ENCODE measurements at places on chromosomes 7 and 10.

GRCh38 chr7:100000239-100000638 lies 15.2 kb upstream of the ZKSCAN1 start:
- no peak for DNase-seq

DNA sequence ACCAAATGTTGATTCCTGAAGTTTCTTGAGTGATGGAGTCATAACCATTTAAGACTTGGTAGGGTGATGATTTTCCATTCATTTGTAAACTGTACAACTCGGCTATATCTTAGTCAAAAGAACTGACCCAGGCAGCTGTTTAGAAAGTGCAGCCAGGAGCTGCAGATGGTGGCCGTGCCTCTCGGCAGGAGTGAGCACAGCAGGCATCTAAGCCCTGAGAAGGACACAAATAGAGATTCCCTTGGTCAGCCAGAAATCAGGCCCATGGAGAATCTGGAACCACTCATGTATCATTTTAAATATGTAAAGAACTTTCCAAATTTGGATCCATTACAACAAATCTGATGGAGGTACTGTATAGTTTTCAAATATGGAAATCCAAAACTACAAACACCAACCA lies 177.0 kb upstream of the AKR1E2 start:
- no peak for DNase-seq

DNA sequence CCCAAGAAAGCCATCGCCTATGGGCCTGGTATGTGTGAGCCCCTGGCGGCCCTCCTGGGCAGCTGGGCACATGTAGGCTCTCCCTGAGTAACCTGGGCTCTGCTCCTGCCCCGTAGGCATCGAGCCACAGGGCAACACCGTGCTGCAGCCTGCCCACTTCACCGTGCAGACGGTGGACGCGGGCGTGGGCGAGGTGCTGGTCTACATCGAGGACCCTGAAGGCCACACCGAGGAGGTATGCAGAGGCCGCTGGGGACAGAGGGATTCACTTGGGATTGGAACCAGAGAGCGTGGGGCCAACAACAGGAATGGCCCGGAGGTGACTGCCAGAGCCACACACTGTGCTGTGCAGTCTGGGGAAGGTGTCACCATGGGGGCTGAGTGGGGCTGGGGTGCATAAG lies 7.3 kb downstream of the FLNC start:
- no peak for DNase-seq

GRCh38 chr10:112227331-112227987 lies 43.9 kb upstream of the GPAM start:
- no peak for DNase-seq

GRCh38 chr7:27547401-27547800 lies 115.3 kb downstream of the HIBADH start:
- no peak for DNase-seq

- no peak for DNase-seq
Measured at GRCh38 chr7:57203161-57203791, 71.0 kb upstream of the ZNF479 start.

- no peak for DNase-seq
Measured at GRCh38 chr7:95436407-95436806, 1.6 kb upstream of the PON2 start.

GRCh38 chr7:31958226-31958625 lies 112.0 kb downstream of the PDE1C start:
- no peak for DNase-seq

DNA sequence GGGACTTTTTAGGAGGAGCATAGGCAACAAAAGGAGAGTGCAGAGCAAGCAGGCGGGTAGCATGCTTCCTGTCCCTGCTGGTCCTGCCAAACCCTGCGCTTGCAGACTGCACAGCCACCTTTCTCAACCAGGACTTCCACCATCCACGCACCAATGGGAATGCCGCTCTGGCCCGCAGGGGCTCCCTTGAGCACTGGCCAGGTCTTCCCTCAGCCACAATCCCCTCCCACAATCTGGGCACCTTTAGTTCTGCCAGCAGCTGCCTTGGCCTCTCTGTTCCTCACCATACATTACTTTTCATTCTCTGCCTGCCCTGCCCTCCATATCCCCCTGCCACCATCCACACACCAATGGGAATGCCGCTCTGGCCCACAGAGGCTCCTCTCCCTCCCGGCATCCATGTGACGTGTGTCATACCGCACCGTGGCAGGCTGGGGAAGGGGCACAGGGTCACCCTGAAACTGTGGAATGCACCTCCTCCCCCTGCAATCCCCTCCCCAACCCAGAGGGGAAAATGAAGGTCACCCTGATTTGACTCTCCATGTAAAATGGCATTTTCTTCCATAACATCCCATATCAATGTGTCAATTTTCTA lies 97.3 kb upstream of the MACROH2A2 start:
- no peak for DNase-seq

DNA sequence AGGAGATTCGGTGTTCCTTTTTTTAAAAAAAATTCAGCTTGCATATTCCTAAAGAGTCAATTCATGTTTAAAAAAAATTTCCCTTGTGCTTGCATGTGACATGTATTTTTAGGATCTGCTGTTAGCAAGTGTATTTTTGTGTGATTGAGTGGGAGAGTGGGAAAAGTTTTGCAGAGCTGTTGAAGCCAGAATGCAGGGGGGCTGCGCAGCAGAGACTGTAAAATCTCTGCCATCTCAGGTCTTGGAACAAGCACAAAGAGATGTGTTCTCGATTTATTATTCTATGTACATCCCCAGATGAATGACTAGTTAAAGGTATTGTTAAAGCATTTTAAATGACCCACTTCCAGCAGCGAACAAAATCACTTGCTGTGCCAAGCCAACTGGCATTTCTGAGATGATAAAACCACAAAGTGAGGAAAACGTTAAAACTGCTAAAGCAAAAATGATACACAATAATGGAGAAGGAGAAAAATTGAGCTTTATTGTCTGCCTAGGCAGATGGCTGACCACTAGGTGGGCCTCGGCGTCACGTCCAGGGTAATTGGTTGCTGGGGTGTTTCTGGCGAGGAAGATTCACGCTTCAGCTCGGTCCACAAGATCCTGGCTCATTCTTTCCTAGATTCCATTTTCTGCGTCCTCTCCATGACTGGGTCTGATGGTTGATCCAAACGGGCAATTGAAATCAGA lies 67.0 kb upstream of the ATRNL1 start:
- DNase-seq = no peak

DNA sequence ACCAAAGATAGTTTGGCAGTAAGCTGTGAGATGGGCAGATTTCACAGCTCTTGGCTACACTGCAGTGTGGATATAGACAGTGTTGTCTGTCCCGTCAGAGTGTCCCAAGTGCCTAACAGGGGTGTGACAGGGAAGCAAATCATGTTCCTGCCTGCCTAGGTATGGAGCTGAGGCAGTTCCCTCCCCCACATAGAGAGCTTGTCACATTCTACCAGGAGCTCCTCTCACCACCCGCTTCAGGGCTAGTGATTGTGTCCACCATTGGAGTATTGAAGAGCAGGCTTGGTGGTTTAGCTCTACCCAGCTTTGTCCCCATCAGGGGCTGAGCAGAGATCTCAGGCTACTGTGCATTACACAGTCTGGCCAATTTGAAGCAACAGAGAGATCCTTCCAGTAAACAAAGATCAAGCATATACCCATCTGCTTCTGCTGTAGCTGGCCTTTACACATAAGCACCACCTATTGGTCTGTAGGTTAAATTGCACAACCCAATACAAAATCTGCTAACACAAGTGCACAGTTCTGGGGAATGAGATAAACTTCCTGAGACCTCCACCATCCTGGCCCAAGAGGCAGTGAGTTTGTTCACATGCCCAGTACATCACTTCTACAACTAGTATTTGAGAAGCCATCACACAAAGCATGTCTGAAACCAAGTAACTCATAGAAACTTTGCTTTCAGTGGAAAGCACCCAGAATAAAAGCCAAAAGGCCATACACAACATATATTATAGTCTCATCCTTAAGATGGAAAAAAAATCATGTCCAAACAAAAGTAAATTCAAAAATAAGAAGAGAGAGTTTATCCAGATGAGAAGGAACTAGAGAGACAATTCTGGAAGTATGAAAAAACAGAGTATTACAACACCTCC lies 67.3 kb downstream of the GLCCI1 start:
- DNase-seq = no peak

GRCh38 chr10:86342111-86342863 lies 24.3 kb downstream of the GRID1 start:
- DNase-seq = no peak

DNA sequence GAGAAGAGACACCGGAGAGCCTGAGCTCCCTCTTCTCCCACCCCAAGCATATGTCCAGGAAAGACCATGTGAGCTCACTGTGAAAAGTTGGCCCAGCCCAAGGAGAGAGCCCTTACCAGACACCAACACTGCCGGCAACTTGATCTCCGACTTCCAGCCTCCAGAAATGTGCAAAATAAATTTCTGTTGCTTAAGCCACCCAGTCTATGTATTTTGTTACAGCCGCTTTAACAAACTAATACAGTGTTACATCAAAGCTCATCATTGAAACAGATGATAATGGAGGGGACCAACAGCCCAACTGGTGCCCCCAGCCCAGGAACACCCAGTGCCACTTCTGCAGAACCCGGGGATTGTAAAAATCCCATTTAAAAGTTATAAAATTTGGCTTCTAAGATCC lies 18.9 kb downstream of the RGR start:
- DNase-seq = no peak

- no peak for DNase-seq
Measured at GRCh38 chr7:33596686-33597085, 308.7 kb upstream of the BMPER start.

- DNase-seq = no peak
Measured at GRCh38 chr10:71390921-71391690, 5.6 kb upstream of the CDH23 start.

DNA sequence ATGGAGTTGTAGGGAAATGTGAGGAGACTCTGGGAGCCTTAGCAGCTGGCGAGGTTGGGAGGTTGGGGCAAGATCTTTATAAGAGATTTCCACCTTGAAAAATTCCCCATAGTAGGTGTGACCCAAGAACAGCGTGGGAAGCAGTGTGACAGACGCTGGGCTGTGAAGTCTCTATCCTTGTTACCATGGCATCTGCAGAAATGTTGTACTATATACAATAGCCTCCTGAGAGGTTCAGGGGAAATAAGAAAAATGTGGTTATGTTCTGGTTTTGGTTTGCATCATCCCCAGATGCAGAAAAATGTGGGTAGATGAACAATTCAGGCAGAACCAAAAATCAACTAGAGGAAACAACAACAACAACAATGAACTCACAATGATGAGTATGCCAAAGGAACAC lies 498.6 kb downstream of the SH2D4B start:
- DNase-seq = no peak

GRCh38 chr7:112665709-112666108 lies 124.5 kb downstream of the TMEM168 start:
- no peak for DNase-seq

- no peak for DNase-seq
Measured at GRCh38 chr10:22958338-22958737, 30.5 kb downstream of the ARMC3 start.

DNA sequence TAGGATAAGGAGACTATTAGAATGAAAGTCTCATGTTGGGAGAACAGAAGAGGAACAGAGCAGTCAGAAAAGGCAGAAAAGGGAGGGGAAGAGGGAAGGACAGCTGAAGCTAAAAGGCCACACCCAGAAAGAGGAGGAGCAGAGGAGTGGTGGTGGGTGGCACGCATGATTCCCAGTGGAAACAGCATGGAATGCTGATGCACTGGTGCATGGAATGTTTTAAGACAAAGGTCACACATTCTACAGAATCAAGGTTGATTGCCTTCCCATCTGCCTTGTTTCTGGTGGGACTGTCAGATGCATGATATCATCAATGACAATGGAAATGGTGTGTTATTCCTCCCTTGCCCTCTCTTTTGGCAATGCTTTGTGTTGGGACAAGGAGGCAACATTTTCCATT lies 285.4 kb upstream of the MKI67 start:
- DNase-seq = no peak

- DNase-seq = no peak
Measured at GRCh38 chr10:96339383-96339782, 19.4 kb downstream of the OPALIN start.

DNA sequence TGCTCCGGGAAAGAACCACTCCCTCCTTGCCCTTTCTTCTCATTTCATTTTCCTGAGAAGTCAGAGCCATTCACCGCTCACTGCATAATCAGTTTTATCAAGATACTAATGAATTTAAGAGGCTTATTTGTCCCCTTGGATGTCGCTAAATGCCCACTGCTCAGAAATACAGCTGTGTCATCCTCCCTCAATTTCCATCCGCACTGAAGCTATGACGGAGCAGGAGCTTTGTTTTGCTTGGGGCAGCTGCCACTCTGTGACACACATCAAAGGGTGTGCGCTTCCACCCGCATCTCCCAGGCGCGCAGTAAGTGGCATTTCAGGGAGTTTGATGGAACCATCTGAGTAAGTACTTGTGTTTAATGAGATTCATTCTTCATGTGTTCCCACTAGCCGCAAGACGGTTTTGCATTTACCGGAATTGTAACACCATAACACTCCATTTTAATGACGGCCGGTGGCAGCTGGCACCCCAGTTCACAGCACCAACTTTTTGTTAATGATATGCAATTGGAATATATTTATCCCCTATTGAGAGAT lies 103.8 kb upstream of the PARD3 start:
- DNase-seq = no peak

- DNase-seq = no peak
Measured at GRCh38 chr7:11848251-11848650, 16.3 kb upstream of the THSD7A start.

DNA sequence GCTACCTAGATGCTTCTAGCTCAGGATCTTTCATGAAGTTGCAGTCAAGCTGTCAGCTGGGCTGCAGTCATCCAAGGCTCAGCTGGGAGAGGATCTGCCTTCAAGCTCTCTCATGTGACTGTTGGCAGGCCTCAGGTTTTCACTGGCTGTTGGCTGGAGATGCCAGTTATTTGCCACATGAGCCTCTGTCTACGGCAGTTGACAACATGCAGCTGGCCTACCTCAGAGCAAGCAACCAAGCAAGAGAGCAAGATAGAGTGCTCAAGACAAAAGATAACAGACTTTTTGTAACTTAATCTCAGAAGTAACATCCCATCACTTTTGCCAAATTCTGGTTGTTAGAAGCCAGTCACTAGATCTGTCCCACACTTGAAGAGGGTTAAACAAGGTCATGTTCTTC lies 125.8 kb downstream of the TPST1 start:
- DNase-seq = no peak

DNA sequence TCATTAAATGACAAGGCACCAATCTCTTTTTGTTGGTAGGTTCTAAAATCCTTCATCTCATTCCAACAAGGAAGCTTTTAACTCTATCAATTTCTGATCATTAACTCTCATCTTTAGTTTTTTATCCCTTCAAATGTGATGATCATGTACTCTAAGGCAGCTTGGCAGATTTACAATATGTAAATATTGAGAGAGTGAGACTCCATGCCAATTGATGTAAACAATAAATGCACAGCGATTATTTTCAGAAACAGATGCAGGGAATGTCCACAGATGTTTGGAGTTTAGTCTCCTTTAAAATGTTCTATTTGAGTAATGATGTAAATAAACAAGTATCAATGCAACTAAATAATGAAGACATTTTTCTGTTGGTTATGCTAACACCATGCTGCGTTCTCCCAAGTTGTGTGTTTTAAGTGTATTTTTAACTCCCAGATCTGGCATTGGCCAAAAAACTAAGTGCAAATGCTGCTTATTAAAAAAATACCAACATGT lies 213.8 kb downstream of the AHR start:
- DNase-seq = no peak

- DNase-seq = peak; percentile 55
Measured at GRCh38 chr10:97791824-97792721, 20.3 kb upstream of the SFRP5 start.

- DNase-seq = no peak
Measured at GRCh38 chr7:157423348-157423747, 86.5 kb downstream of the DNAJB6 start.

GRCh38 chr10:120022357-120022756 lies 129.8 kb downstream of the SEC23IP start:
- no peak for DNase-seq

GRCh38 chr7:25970356-25970755 lies 181.6 kb upstream of the NFE2L3 start:
- DNase-seq = no peak
